ENCODE measurements at places on chromosomes 11 and 22. TPM values are rescaled to one million over a fixed set of nuclear protein-coding genes. Genes with fewer than 3 reads are reported as not detected.

SYT12 gene
- polyA plus RNA-seq = 0.17 TPM

GRCh38 chr22:26236991-26237390 is 67.7 kb downstream of the SEZ6L start:
- DNase-seq = no peak

- DNase-seq = no peak
Measured at GRCh38 chr22:30390974-30391691, 3.9 kb upstream of the RNF215 start.

GRCh38 chr11:10377183-10377582 is 72.3 kb downstream of the ADM start:
- no peak for DNase-seq

TMEM123 gene
- polyA plus RNA-seq = 336 TPM

DCDC1 gene
- polyA plus RNA-seq = 3.4 TPM

TMEM191B gene
- polyA plus RNA-seq = 0.55 TPM

- no peak for DNase-seq
Measured at GRCh38 chr11:73342633-73343032, 33.6 kb upstream of the RELT start.

DNA sequence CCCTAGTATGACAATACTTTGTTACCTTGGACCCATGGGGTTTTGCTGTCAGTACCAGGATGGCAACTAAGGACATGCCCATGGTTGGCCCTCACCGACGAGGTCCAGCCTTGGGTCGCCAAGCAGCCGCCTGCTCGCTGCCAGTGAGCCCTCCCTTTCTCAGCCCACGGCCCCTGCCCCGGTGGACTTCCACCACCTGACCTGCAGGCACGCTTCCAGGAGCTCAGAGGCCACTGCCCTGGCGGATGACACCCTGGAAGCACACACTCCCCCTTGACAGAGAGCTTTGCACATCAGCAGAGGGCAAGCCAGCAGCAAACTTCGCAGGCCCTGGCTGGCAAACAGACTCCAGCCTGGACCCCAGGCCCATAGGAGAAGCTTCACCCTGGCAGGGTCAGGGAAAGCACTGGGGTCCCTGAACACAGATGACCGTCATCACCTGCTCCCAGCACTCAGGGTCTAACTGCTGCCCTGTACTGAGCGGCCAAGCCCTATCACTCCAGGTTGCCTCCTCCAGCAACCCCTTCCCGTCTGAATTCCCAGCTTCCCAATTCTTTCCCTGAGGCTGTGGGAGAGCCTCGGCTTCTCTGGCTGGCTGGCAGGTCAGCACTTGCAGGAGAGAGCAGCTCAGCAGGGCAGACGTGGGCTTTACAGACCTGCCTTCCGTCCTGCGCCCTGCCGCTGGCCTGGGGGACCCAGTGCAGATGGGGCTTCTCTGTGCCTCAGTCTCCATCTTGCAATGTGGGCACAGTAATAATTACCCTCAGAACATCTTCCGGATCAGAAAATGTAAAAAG is 2.7 kb upstream of the PPARA start:
- no peak for DNase-seq

TECTA gene
- polyA plus RNA-seq = 3.3 TPM

DNA sequence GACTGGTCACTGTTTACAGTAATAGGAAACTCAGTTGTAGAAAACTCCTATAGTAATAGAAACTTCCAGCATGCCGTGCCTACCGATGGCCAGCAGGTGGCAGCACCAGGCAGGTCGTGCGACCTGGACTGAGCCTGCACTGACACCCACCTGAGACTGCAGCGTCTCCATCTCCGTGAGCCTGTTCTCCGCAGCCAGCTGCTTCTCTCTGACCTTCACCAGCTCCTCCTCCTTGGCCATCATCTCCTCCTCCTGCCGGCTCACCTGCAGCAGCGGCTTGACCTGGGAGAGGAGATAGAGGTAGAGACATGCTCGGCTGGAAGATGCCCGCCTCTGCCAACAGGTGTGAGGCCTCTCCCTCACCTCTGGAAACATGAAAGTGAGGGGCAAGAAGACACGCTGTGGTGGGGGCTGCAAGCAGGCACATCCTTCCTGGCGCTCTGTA is 48.5 kb downstream of the APOL1 start:
- DNase-seq = no peak

GRCh38 chr11:70678931-70679900 is 280.9 kb downstream of the CTTN start:
- DNase-seq = no peak

- DNase-seq = no peak
Measured at GRCh38 chr11:127193950-127194349, 193.4 kb upstream of the KIRREL3 start.

All from left renal cortex interstitium (tissue), 4 donors.